ENCODE measurements at places on chromosomes 3 and 15.

DNA sequence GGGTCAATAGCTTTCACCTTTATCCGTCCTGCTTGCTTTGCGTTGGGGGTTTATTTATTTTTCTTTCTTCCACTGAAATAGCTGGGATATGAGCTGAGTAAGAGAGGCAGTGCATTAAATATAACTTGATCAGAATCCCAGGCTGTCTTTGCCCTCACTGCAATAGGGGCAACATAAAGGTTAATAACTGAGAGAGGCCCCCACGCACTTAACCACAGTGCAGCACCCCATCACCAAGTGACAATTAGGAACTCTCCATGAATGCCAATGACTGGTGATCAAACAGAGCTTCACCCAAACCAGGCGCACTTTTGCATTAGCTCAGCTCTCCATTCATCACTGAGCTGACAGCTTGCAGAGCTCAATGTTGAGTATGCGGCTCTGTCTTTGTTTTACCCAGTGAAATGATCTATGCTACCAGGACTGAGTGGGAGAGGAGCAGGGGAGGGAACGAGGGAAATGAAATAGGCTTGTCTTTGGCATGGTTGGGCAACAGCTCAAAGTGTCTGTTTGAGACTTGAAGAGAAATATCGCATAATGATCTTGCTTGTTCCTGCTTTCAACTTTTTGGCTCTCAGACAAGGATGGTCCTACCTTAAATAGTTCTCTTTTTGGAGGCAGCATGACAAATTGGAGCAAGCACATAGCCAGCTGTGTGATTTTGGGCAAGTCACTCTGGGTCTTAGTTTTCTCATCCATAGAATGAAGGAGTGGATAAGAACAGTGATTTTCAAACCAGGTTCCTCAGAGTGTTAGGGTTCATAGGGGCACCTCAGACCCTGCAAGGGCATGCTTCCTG, 14.5 kb upstream of the GLCE start:
- no peak for DNase-seq

GRCh38 chr15:71366522-71366921, 251.3 kb downstream of the THSD4 start:
- DNase-seq, result no peak

DNA sequence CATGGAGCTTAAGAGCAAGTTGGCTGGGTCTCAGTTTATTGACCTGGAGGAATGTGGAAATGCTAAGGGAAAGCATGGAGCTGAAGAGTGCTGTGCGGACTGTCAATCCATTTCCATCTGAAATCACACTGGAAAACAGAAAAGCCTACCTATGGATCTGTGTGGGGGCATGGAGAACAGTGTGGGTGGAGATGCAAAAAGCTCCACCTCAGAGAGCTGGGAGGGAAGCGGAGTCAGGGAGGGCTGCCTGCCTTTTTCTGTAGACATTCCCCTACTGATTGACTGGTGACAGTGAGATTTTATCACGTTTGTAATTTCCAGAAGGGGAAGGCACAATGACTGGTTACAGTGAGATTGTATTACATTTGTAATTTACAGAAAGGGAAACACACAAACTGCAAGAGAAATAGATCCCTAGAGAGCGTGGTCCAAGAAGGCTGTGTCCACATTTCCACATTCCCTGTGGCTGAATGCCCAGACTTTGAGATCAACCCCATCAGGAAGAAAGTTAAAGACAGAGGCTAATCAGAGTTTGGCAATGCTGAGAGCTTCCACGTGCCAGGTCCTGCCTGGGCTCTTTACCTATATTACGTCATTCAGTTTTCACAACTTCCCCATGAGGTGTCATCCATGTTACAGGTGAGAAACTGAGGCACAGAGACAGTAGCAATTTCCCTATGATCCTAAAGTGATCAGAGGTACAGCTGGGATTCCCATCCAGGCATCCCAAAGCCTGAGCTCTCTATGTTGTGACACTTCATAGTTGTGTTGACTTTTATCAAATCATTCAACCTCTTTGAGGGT, 67.7 kb upstream of the NSMCE3 start:
- DNase-seq, result no peak

GRCh38 chr3:49929291-49930167, at the start of gene MON1A:
Gene MON1A (minus strand): TSS chr3:49929811. CDS start chr3:49913346, 16,465 bp downstream.
- no peak for DNase-seq

GRCh38 chr15:38555686-38556334, 8.8 kb downstream of the RASGRP1 start:
- no peak for DNase-seq

GRCh38 chr15:61025308-61025707, 203.8 kb downstream of the RORA start:
- no peak for DNase-seq

- DNase-seq, result no peak
These were observed 434.7 kb downstream of the C3orf38 start for GRCh38 chr3:88584451-88584850.

- no peak for DNase-seq
These were observed 60.7 kb downstream of the CACNA1D start for GRCh38 chr3:53555068-53555588.

GRCh38 chr15:67968564-67968963, 85.6 kb upstream of the PIAS1 start:
- no peak for DNase-seq

GRCh38 chr3:108079043-108079442, 11.8 kb downstream of the CD47 start:
- no peak for DNase-seq

DNA sequence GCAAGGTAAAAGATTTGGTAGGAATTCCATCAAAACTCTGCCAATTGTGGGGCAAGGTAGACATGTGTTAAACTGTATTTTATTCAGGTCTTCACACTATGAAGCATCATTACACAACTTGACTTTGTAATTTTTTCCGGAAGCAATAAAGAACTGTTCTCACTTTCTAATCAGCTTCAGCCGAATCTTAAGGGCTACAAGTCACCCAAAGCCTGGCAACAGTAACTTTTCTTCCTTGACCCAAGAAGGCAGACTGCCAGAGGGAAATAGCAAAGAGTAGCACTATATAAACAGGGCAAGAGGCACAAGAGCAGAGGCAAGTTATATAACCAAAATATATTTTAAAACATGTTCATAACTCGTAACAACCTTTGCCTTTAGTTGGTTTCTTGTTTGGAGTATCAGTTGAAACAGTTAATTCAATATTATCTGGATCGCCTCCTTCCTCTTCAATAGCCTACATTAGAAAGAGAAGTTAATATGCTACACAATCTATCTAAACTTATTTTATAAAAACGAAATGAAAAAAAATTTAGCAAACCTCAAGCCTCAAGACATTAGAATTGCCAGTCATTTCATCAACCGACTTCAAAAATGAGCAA, 1.4 kb downstream of the SLTM start:
- peak; percentile 10 for DNase-seq

DNA sequence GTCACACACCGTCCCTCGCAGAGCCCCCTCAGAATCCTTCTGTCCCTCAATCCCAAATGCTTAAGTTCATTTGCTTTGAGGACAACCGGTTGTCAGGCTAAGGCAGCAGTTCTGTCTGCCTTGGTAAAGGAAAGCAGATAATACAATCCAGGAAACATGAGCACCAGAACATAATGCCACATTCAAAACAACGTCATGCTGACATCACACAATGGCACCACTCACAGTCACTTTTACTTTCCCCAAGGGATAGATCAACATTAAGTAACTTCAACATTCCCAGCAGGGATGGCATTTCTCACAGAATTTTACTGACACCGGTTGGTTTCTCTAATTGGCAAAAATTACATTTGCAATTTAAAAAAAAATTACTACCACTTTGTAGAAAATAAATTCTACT, 74.6 kb upstream of the PSMD6 start:
- no peak for DNase-seq

DNA sequence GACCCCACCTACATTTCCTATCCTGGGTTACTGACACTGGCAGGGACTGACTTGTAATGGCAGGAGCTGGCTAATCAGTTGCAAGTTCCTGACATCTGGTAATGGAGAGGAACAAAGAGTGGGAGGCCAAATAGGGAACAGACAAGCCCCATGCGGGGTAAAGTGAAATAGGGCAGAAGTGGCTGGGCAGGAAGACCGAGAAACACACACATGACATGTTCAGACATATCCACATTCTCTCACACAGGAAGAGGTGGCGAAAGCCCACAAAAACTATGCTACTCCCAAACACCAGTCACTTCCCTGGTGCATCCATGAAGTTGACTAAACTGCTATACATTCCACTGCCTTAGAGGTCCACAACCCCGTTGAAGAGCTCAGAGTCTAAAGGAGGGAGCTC, 394.1 kb upstream of the TBL1XR1 start:
- no peak for DNase-seq

GRCh38 chr15:90763366-90764099, 46.4 kb downstream of the BLM start:
- no peak for DNase-seq

DNA sequence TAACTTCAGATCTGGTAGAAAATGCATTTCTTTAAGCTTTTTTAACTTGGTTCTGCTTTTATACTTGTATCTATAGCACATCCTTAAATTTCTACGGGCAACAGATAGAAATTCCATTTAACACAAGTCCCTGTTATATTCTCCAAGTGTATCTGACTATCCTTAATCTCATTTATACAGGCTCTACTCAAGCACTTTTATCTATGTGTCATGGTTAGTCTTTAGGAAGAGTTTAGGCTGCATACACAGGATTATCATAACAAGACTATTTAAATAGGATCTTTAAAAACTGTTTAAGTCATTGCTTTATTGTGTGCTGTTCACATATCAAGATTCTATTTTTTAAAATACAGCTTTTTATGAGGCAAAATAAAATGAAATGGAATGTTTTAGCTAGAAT, 52.7 kb downstream of the SETD5 start:
- no peak for DNase-seq

GRCh38 chr3:171330938-171331337, 129.3 kb downstream of the TNIK start:
- no peak for DNase-seq

GRCh38 chr3:59654123-59654479, 604.3 kb upstream of the CFAP20DC start:
- no peak for DNase-seq

DNA sequence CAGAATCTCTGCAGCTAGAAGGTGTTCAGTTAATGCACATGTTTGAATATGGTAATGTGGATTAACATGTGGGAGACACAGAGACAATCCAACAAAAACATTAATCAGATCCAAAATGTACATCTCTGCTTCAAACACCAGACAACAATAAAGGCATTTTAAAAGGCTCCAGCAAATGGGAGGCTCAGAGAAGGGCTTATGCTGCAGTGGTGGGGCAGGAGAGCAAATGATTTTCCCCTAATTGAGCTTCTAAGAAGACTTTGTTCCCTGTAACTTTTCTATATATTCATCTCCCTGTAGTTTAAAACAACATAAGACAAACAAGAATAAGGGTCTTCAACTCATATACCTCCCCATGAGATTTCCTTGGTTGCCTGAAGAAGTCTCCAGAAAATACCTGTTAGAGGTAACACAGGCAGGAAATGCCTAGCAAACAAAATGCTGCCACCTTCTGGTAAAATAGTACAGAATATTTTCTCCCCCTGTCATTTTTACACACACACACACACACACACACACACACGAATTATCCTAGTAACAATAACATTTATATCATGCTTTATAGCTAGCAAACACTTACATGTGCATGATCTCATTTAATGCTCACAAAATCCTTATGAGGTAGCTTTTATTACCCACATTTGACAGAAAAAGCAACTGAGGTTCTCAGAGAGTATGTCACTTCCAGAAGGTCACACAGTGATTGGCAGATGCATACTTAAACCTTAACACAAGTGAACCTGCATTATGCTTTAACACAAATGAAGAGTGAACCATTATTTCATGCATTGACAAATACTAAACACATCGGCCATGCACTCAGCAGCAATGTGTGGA, 123.4 kb upstream of the MB21D2 start:
- no peak for DNase-seq

DNA sequence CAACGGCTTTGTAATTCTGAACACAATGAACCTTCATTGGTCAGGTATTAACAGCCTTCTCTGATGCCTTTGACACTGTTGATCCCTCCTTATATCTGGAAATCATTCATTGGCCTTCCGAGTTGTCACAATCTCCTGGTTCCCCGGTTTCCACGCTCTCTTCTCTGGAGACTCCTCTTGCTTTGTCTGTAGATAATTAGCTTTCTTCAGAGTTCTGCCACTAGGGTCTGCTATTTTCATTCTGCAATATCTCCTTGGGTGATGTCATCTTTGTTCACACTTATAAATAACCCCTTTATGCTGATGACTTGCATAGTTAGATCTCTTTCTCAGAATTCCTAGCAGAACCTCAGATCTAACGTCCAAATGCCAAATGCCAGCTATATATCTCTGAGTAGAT, 583.8 kb upstream of the ZNF717 start:
- DNase-seq, result no peak

GRCh38 chr3:72042397-72043203, 257.7 kb upstream of the PROK2 start:
- no peak for DNase-seq

DNA sequence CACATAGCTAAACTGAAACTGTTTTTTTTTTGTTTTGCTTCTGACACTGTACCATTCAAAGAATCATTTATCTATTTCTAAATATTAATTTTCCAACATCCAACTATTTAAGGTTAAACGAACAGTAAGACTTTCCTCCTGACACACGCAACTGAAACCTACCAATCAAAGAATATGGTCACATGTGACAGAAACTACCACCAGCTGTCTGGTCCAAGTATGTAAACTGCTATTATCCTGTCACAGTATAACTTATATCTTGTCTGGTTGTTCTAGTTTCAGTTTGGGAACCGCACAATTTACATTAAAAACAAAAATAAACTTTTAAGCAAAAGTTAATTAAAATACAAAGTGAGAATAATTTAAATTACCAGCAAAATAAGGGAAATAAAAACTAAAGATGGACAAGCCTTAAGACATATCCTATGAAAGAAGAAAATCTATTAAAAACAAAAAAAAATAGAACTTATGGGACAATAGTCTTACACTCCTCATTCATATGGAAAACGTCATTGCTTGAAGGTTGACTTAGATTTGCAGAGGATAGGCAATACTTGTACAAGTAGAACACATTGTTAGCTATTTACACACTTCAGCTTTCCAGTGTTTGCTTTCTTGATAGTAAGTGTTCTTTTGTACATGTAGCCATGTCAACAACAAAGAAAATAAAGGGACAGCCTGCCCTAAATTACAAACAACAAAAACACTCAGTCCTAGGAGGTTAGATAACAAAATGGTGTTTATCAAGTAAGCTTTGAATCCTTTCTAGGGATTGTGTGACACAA, 26.8 kb upstream of the CHRM5 start:
- no peak for DNase-seq

- no peak for DNase-seq
These were observed 1153.7 kb downstream of the SI start for GRCh38 chr3:163924600-163924999.

GRCh38 chr3:172687501-172687900, 23.4 kb downstream of the NCEH1 start:
- DNase-seq, result no peak

DNA sequence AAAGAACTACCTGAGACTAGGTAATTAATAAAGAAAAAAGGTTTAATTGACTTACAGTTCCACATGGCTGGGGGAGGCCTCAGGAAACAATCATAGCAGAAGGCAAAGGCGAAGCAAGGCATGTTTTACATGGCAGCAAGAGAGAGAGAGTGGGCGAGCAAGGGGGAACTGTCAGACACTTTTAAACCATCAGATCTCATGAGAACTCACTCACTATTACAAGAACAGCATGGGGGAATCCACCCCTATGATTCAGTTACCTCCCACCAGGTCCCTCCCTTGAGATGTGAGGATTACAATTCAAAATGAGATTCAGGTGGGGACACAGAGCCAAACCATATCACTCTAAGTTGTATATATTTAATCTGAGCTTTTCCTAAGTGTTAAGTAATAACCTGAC, 79.0 kb upstream of the MLF1 start:
- no peak for DNase-seq

GRCh38 chr3:14810801-14811661, 7.7 kb upstream of the FGD5 start:
- no peak for DNase-seq

Measured in SIG-M5 (cell line).